Uterine smooth muscle cell (primary cell): ENCODE measurements at places on chromosomes 4 and X. TPM values are rescaled to one million over a fixed set of nuclear protein-coding genes. Genes with fewer than 3 reads are reported as not detected.

CTAG1A gene
- not detected in 2 replicates for total RNA-seq

HSFX3 gene
- not detected in 2 replicates for total RNA-seq

FAM149A gene
- 4.5 and 5.2 TPM in 2 replicates for total RNA-seq

CTAG2 gene
- not detected in 2 replicates for total RNA-seq
